ENCODE measurements at places on chromosomes 7 and 10.

DNA sequence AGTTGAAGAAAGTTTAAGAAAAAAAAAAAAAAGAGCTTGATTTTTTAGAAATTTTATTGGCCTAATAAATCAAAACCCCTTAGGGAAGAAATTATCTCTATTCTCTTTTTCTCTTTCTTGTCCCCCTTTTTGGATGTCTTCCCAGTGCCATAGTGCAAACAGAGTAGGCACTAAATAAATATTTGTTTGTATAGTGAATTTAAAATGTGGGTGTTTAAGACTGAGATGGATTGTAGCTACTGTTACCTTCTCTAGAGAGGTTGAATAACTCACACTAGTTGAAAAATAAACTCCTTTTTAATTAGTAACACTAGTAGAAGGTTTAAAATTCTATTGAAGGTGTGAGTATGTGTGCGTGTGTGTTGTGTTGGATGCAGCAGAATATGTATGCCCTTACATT lies 783.8 kb downstream of the NXPH1 start:
- DNase-seq = no peak

GRCh38 chr10:49276596-49276995 lies 22.4 kb upstream of the C10orf71 start:
- no peak for DNase-seq

- DNase-seq = no peak
Observed at GRCh38 chr10:5609952-5610616, 56.3 kb downstream of the ASB13 start.

DNA sequence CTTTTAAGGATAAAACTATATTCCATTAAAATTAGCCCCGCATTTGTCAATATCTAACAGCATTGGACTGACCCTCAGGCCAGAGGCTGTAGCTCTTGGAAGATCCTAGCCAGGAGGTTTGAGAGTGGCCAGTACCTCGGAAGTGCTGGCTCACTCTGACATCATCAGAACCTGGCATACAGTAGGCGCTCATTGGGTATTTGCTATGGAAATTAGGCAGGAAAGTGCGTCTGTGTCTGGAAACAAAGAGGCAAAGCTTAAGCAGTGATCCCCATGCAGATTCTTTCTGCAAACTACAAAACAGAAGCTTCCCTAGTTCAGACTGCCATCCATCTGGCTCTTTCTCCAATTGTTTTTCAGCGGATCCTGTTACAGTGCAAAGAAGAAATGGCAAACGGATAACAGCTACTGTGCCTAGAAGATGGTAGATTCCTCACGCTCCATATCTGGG lies 1.7 kb upstream of the PRKCQ start:
- no peak for DNase-seq

GRCh38 chr10:14975672-14976273 lies 16.6 kb downstream of the MEIG1 start:
- no peak for DNase-seq

GRCh38 chr7:51229106-51229537 lies 87.5 kb downstream of the COBL start:
- DNase-seq = no peak

GRCh38 chr7:7352845-7353244 lies 170.5 kb downstream of the C1GALT1 start:
- no peak for DNase-seq

Data from activated CD4-positive, alpha-beta T cell treated with anti-CD3 and anti-CD28 coated beads, Interleukin-2, amount 50 U/mL, for 1 hour (primary cell).